Stimulated activated CD4-positive, alpha-beta T cell treated with anti-CD3 and anti-CD28 coated beads, Interleukin-4, amount 100 ng/mL, for 48 hours (primary cell): ENCODE measurements at places on chromosomes 6 and 20.
A peak's percentile ranks its signal among the peaks of the same experiment; 100 is the strongest.

- peak; percentile 1 for DNase-seq
Measured at GRCh38 chr6:93423542-93423941, 4.2 kb upstream of the EPHA7 start.

DNA sequence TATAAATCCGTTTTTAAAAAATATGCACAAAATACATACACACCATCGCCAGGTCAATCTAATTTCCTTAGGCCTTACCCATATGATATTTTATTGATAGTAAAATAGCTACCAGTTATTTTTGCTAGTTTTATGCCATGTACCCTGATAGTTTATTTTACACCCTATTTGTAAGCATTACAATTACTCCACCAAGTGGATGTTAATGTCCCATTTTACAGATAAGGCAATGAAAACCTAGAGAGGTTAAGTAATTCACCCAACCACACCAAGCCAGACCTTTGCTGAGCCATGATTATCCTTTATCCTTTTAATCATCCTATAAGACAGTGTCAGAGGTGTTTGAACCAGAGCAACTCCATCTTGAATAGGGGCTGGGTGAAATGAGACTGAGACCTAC is 86.8 kb downstream of the CBLN4 start:
- DNase-seq: no peak

DNA sequence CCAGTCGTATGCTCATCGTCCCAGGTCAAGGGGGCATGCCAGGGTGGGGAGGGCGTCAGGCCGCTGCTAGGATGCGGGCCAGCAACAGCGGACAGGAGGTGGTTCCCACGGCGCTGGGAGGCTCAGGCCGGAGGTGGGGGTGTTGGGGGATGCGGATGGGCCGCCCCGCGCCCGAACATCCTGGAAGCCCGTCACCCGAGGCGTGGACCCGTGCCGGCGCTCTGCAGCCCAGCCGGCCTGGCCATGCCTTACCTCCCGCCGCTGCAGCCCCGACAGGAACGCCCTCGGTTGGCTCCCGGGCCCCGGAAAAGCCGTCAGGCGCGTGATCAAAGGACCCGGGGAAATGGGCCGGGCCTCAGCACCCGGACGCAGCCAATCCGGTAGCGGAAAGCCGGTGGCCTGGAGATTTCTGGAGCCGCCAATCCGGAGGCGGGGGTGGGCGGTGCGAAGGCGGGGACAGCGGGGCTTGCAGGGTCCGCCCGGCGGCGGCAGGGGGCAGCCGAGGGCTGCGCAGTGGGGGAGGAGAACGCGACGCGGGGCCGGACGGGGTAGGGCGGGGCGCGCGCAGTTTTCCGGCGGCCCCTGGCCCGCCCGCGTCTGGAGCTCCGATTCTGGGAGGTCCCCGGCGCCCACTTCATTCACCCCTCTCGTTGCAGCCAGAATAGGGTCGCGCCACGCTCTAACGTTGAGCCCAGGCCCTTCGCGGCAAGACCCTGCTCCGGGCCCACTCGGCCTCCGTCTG is at the start of gene SMIM29:
TSS of gene SMIM29 (minus strand) at position 280 of the 742 bp plus-strand sequence. CDS start 1,215 bp downstream, outside the sequence.
- DNase-seq: peak; percentile 95

DNA sequence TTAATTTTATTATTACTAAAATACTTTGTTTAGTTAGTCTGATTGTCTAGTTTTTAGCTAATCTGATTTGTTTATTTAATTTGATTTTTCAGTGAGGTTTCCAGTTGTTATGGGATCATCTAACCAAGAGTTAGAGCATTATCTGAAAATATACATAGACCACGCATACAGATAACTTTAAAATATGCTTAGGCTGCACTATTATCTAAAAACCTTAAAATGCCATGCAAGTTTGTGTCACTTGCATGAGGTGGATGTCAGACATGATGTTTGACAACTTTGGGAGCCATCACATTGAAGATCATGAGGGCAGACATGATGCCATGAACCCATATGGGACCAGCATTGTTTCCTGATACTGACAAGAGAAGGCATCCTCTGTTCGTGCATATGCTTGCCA is 610.3 kb downstream of the KHDRBS2 start:
- no peak for DNase-seq

DNA sequence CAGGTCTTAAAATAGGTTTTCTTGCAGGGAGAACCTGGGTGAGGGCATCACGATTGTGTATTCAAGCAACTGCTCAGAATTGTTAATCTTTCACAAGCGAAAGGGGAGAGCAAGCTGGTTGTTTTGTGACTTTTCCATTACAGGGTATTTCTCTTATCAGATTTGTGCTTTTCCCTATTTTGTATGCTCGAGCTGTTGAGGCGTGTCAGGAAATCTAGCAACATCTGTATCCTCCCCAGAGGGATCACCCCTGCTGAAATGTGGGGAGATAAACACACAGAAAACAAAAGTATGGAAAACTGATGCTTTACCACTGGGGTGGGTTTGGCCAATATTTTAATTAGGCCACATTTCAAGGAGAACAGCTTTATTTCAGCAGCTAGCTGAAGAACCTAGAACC is 187.0 kb downstream of the DTNBP1 start:
- DNase-seq: no peak
